Fibroblast of skin of back (primary cell): ENCODE measurements at places on chromosomes 5 and 9.
A peak's percentile ranks its signal among the peaks of the same experiment; 100 is the strongest.

- no peak for DNase-seq
Measured at GRCh38 chr9:5665059-5665458, 36.2 kb downstream of the RIC1 start.

DNA sequence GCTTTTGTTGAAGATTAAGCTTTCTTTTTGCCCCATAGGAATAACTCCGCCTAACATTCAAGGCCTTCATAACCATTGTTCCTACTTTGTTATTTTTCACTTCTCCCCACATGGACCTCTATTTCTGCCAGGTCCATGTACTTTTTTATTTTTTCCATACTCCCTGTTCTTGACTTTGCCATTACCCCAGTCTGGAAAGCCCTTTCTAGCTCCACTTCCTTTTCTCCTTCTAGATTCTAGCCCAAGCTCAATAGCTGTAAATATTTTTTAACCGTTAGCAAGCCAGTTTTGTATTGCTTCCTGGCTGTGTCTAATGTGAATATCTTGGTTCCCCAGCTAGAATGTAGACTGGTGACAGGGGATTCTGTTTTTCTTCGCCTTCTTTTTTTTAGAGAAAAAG, 26.1 kb downstream of the NCBP1 start:
- DNase-seq, result no peak

GRCh38 chr5:89105171-89105695, 222.2 kb upstream of the MEF2C start:
- peak; percentile 17 for DNase-seq

DNA sequence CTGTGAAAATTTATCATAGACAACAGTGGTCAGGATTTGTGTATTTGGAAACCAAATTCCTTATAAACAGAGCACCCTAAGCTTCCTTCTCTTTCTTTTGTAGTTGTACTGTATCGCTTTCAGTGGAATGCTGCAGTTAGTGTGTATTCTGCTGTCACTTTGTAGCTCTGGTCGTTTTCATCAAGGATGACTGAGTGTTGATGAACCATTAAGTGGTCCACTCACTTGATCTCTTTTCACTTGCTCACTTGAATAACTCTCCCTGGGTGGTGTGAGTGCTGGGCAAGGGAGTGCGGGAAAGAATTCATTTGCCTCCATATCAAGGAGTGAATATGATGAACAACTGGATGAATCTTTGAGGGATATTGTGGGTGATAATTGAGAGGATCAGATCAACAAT, 1225.7 kb upstream of the WWC1 start:
- no peak for DNase-seq

GRCh38 chr9:107175041-107175440, 108.0 kb upstream of the RAD23B start:
- no peak for DNase-seq

DNA sequence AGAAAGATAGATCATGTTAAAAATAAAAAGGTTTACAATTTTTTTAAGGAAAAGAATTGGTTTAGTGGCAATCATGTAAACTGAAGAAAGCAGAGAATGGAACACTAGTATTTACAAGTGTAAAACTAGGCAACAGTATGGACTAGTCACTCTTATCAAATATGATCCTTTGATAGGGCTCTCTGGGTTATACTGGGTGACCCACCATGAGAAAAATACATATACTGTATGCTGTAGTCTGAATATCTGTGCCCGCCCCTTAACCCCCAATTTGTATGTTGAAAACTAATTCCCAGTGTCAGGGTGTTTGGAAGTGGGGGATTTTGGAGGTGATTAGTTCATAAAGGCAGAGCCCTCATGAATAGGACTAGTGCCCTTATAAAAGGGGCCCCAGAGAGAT, 236.8 kb upstream of the TARS1 start:
- DNase-seq, result no peak

DNA sequence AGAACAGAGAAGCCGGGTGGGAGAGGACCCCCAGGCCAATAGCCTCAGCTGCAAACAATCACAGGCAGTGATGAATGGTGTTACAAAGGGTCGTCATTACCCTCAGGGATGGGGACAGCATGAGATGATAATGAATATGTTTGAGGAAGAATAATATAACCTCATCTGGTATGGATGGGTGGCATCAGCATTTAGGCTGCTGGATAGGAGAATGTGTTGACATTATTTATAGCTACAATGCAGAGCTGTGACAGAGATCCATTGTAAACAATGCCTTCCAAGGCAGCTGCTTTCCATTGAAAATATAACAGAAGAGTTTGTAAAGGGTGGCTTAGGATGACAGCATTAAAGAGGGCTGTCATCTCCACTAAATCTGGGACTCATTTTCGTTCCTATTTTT, 365.5 kb downstream of the KCNN2 start:
- DNase-seq, result peak; percentile 39

DNA sequence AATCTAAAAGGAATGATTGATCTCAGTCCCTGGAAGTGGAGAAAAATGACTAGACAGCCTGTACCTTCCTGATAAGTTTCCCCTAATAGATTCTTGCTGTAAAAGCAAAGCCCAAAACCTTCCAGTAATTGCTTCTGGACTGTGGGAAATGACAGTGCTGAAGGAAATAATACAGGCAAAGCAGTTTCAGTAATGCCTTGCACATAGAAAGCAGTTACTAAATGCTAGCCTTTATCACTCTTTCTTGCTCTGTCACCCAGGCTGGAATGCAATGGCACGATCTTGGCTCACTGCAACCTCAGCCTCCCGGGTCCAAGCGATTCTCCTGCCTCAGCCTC, 50.3 kb downstream of the MAP1B start:
- no peak for DNase-seq

GRCh38 chr9:114046875-114047274, 31.2 kb downstream of the AMBP start:
- DNase-seq, result no peak

DNA sequence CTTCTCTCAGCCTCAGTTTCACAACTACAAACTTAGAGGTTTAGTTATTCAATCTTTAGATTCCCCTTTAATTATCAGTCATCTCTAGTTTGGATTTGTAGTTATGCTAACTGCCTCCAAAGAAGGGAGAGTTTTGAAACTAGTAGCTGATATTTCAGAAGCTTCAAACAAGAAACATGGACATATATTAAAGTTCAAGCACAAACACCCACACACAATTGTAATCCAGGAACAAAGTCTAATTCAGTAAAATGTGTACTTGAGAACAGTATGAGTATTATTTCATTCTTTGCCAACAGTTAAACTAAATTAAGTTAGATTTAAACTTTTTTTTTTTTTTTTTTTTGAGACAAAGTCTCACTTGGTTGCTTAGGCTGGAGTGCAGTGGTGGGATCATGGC, 71.2 kb upstream of the ABCA1 start:
- no peak for DNase-seq

GRCh38 chr5:10581867-10582511, 18.1 kb downstream of the ANKRD33B start:
- no peak for DNase-seq

DNA sequence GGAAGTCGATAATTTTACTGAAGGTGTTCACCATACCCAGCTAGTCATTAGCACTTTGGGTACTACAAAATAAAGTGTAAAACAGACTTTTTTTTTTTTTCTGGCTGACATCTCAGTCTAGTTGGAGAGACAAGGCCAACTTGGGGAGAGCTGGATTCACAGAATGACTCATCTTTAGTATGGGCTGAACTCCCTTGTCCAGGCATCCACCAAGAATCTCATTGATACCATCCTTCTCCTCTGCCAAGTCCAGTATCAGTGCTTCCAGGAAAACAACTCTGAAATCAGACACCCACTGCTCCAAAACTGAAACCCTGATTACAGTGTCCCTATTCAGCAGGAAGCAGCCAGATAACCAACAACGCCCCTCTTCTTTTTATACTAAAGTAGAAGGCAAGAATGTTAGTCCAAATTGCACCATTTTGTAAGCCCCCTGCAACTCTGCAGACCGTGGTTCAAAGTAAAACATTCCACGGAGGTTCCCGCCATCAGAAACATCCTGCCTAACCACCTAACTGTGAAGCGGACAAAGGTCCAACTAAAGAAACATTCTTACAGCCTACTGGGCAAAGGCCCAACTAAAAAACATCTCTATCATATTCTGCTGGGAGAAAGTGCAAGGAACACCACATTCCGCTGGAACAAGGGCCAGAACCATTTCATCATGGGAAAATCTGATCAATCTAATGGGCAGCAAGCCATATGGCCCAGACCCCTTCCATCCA, 728.2 kb downstream of the BRINP1 start:
- DNase-seq, result no peak

- DNase-seq, result peak; percentile 10
Measured at GRCh38 chr9:214648-215493, at the start of gene DOCK8. Gene DOCK8, plus strand, starts transcription at chr9:214865. Its CDS starts 112 bp downstream, at chr9:214977.

DNA sequence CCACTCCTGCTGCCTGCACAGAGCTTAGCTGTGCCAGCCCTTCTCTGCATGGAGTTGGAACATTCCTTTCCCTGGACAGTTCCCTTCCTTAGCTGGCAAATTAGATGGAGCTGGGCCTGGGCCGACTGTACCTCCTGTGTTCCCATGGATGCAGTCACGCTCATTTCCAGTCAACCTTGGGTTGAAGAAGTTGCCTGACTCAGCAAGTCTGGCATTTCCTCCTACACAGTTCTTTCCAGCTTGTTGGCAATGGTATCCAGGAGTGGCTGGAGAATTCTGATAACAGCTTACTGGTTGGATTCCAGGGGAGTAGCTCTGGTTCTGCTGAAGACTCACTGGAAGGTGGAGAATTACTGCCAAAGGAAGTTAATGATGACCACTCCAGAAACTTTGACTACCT, 9.2 kb upstream of the TAF1L start:
- DNase-seq, result peak; percentile 72

- no peak for DNase-seq
Measured at GRCh38 chr5:3401635-3402034, 194.0 kb upstream of the IRX1 start.

- peak; percentile 47 for DNase-seq
Measured at GRCh38 chr9:5438301-5439162, 807 bp upstream of the PLGRKT start.

GRCh38 chr5:180098526-180098925, 27.0 kb upstream of the RNF130 start:
- DNase-seq, result no peak

DNA sequence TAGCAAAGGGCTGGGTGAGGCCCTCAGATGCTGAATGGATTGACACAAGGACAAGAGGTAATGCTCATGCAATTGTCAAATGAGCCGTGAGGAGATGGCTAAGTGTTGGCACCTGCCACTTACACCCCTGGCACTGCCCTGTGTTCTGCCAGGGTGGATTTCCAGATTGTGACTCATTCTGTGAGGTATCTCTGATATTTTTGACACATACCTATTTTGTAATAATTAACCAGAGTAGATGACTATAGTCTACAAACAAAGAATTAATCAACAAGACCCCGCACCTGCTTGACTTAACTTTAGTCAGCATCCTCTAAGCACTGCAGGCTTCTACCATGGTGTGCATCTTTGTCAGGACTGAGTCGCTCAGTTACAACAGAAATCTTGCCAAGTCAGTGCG, 200.8 kb downstream of the DIRAS2 start:
- DNase-seq, result no peak

- DNase-seq, result peak; percentile 1
Measured at GRCh38 chr9:14962193-14962882, 52.1 kb upstream of the FREM1 start.

GRCh38 chr9:96674906-96675538, 19.9 kb upstream of the PRXL2C start:
- DNase-seq, result peak; percentile 53

DNA sequence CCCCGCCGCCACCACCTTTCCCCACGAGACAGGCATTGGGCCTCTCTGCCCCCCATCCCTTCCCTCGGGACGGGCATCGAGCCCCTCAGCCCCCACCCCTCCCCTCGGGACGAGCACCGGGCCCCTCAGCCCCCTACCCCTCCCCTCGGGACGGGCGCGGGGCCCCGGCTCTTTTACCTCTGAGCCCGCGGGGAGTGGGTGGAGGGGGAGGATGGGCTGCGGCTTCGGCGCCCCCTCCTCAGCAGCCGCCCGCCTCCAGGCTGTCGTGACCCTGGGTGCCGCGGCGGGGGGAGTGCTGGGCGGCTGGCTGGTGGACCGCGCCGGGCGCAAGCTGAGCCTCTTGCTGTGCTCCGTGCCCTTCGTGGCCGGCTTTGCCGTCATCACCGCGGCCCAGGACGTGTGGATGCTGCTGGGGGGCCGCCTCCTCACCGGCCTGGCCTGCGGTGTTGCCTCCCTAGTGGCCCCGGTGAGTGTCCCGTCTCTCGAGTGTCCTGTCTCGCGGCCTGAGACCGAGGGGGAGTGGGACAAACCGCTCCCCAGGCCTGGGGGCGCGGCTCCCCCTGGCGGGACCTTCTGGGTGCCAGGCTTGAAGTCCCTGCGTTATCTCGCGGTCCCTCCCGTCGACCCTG, 791 bp downstream of the SLC2A8 start:
- peak; percentile 23 for DNase-seq

- no peak for DNase-seq
Measured at GRCh38 chr9:72623156-72623555, 101.7 kb downstream of the TMC1 start.

GRCh38 chr5:110807169-110807568, 68.4 kb downstream of the SLC25A46 start:
- DNase-seq, result no peak

GRCh38 chr5:115262011-115262320, 711 bp downstream of the PGGT1B start:
- no peak for DNase-seq

DNA sequence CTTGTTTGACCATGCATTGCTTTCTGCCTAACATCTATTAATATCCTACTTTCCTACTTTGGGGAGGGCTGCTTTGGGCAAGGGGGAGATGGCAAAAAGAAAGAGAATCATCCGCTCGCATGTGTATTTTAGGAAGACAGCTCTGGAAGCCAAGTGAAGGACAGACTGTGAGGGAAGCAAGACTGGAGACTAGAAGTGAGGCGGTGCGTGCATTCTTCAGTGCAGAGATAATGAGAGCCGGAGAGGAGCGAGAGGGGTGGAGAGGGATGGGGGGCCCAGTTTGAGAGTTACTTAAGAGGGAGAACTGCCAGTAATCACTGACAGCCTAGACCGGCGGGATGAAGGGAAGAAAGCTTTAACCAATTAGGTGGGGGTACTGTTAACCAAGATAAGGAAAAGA, 151.7 kb upstream of the RAPGEF1 start:
- DNase-seq, result no peak

- DNase-seq, result peak; percentile 14
Measured at GRCh38 chr5:160466889-160467554, 45.4 kb downstream of the PTTG1 start.

DNA sequence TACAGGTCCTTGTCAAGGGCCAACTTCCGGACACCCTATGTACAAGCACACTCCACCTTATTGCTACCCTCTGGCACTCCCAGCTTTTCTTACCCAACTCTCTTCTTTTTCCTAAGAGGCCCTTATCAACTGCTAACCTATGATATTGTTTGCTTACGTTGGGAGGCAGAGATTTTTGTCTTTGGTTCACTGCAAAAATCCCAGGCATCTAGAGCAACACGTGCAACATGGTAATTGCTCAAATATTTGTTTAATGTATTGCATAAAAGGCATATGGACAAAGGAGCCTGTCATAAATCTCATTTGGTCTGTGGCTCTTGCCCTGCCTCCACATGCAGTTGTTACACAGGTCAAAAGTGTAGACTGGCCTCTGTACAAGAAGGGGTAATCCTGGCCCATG, 35.8 kb upstream of the ATP10B start:
- DNase-seq, result no peak

GRCh38 chr5:142602720-142603245, 83.1 kb downstream of the FGF1 start:
- no peak for DNase-seq
